Osteoblast (primary cell): ENCODE measurements at places on chromosomes 4 and X.
A peak's percentile ranks its signal among the peaks of the same experiment; 100 is the strongest.

DNA sequence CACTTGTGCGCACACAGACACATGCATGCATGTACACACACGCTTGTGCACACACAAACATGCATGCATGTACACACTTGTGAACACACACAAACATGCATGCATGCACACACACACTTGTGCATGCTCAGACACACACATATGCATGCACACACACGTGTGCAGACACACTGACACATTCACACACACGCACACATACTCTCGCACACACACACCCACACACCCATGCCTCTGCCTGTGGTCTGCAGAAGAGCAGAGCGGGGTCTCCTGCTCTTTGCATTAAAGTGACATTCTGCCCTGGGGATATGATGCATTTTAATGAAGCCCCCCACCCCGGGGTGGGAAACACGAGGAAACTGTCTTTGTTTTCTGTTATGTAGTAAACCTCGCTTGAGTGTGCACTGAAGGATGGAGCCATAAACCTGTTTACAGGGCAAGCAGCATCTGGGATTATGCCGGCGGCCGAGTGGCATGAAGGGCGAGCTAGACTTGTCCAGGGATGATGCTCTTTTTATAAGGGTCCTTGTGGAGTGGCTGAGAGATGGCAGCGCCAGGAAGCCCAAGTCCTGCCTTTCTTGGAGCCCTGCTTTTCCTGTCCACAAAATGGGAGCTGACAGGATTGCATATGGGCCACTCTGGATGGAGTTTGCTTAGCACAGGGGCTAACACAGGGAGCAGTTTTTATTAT is 17.8 kb downstream of the PSAPL1 start:
- DNase-seq = peak; percentile 31

DNA sequence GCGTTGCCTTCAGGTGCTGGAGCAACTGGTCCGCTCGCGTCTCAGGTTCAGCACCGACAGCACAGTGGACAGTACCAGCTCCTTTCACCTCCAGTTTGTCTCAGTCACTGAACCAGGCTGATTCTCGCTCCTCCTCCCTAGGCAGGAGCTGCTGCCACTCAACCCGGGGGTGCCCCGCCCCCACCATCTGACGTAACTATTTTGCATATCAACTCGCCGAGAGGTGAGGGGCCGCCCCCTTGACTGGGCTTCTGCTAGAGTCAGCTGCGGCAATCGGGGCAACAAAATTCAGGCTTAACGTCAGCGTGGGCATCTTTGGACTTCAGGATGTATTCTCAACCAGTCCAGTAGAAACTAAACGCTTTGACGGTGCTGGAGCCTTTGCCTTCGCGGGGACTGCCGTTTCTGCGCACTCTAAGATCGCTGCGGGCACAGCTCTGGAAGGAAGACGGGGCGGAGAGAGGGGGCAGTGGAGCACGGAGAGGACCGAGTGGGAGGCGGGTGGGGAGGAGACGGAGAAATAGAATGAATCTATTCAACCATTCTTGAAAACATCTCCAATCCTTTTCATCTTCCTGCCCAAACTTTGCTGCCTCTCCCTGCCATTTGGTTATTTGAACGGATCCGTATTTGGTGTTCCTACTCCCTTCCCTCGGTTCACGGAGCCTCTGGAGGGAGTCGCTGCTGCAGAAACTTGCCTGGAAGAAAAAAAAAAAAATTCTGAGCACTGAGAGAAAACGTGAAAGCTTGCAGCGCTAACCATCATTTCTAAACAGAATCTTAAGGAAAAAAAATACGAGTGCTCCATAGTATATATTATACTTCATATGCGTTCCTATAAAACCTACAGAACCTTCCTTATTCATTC is at the start of gene FSTL5:
FSTL5 (minus strand) TSS at position 109 of the 868 bp plus-strand sequence. CDS start 52,604 bp downstream, outside the sequence.
- no peak for DNase-seq

DNA sequence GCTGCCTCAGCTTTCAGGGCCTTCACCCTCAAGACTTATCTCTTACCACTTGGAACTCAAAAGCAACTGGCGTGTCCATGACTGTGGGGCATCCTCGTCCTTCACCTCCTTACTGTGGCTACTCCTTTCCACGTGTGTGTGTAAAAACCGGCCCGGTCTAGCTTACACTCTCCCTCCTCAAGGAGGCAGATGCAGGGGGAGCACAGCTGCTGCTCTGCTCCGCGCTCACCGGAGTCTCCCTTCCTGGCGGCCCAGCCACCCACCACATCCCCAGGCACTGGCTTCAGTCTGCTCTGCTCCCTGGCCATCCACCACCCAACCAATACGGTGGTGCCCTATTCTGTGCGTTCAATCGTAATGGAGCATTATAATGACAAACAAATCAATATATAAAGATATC is 8.3 kb downstream of the RNF212 start:
- no peak for DNase-seq

DNA sequence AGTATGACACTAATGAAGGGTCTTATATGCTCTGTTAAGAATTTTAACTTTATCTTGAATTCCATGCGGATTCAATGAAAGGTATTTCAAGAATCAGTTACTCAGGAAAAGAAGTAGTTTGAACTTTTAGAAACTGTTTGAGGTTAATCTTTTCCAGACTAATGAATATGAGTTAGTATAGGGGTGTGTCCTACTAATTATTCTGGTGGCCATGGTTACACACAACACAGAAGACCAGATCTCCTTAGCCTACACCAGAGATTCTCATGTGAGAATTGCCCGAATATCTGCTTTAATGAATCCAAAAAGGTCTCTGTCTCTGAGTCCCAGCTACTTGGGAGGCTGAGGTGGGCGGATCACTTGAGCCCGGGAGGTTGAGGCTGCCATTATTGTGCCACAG is 100.4 kb downstream of the MMRN1 start:
- no peak for DNase-seq

DNA sequence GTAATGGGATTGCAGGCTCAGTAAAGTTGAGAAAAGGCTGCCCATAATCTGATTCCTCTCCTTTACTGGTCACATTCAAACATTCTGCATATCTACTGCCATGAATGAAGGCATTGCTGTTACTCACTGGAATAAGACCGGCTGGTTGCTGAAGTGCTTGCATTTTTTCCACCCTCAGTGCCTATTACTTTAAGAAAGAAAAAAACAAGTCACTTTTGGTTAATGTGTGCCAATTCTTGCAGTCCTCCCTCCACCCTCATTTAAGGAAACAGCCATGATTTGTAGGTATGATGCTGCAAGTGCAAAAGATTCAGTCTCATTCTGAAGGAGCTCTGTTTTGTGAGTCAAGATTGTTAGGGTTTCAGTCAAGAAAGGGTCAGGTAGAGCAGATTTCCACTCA is 94.9 kb downstream of the EMCN start:
- no peak for DNase-seq

- no peak for DNase-seq
Measured at GRCh38 chrX:85221361-85221760, 22.2 kb downstream of the SATL1 start.

DNA sequence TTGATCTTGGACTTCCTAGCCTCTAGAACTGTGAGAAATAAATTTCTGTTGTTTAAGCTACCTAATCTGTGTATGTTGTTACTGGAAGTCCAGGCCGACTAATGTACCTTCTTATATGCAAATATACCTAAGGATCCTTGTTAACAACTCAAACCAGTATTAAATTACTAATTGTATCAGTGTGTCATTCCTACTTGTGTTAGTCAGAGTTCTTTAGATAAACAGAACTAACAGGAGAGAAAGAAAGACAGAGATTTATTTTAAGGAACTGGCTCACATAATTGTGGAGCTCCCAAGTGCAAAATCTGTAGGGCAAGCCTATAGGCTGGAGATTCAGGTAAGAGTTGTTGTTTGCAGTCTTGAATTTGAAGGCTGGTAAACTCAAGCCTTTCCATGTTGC is 120.0 kb downstream of the ADGRL3 start:
- DNase-seq = no peak

GRCh38 chrX:155966876-155967275 is 30.6 kb upstream of the IL9R start:
- peak; percentile 15 for DNase-seq

DNA sequence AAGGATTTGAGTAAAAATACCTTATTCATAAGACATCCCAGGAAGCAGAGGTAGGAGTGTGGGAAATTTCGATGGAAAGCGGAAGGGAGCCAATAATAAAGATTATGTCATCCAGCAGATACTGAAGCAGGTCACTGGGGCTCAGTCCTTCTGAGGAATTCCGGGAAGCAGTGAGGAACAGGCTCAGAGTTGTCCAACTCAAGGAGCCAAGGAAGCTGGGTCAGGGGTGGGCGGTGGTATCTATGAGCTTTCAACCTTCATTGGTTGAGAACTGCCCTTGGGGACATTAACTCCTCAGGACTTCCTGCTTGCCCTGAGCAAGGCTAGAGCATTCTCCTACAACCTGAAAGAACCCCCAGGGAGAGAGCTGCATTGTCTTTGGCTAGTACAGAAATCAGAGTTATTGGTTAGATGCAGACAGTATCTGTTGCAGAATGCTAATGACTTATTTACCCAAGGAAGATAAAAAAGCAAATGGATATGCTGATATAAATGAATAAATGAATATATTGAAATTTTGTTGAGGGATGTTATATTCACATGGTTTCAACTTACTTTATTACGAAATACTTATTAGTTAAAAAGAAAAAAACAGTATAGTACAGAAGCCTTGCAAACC is 68.2 kb downstream of the DMP1 start:
- DNase-seq = no peak

DNA sequence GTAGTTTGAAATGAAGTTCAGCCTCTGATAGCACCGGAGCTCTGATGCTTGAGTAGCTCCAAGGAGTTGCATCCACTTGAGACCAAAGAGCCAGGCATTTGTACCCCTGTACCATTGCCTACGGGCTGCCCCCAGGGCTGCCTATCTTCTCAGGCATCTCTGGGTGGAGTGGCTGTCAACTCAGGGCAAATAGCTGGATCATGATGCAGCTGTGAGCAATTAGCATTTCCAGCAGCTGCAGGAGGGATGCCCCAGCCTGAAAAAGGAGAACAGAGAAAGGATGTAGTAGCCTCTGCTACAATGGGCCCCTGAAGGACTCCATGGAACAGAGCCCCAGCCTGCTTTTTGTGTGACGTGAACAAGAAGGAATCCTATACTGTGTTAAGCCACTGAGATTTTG is 492.6 kb downstream of the BCOR start:
- DNase-seq = no peak

DNA sequence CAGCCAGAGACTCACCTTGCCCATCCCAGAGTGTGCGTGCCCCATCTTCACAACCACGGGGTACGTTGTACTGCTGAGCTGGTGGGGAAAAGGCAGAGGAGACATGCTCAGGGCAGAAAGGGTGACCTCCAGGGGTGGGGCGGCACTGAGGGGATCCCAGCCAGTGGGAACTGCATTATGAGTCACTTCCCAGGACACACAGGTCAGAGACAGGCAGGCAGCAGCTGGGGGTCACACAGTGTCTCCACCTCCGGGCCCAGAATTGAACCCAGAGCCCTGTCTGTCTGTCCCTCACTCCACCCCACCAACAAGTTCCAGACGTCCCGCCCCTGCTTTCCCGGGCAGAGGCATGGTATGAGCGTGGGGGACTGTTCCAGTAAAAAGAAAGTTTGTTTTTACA is 4.8 kb upstream of the TIMP1 start:
- no peak for DNase-seq

DNA sequence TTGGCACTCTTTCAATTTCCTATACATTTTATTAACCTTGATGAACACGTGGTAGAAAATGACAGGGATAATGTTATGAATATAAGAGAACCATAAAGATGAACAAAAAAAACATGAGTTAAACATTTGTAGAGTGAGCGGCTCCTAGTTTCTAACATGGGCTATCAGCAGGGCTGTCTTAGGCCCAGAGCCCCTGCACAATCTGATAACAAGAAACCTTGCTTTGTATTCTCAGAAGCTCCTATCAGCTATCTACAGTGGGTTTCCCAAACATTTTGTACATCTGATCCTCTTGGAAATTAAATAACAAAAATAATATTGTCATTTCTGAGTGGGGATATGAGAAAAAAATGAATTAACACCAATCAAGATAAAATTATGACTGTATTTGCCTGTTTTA is 10.6 kb upstream of the RBPJ start:
- no peak for DNase-seq

DNA sequence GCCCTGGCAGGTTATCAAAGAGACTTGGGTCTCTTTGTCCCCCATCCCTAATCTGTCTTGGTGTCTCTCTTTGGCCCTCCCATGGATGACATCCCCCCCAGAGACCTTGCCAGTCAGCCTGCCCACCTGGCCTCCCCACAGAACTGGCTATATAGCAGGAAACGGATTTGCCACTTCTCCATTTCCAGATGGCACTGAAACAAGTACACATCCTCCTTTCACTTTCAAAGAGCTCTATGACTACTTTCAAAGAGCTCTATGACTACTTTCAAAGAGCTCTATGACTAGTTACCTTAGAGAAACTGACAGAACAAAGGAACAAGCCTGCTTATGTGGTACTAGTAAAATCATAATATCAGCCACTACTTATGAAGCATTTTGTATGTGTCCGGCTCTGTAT is 175.3 kb downstream of the MAML3 start:
- no peak for DNase-seq

- no peak for DNase-seq
Measured at GRCh38 chr4:3107271-3107670, 32.8 kb downstream of the HTT start.

DNA sequence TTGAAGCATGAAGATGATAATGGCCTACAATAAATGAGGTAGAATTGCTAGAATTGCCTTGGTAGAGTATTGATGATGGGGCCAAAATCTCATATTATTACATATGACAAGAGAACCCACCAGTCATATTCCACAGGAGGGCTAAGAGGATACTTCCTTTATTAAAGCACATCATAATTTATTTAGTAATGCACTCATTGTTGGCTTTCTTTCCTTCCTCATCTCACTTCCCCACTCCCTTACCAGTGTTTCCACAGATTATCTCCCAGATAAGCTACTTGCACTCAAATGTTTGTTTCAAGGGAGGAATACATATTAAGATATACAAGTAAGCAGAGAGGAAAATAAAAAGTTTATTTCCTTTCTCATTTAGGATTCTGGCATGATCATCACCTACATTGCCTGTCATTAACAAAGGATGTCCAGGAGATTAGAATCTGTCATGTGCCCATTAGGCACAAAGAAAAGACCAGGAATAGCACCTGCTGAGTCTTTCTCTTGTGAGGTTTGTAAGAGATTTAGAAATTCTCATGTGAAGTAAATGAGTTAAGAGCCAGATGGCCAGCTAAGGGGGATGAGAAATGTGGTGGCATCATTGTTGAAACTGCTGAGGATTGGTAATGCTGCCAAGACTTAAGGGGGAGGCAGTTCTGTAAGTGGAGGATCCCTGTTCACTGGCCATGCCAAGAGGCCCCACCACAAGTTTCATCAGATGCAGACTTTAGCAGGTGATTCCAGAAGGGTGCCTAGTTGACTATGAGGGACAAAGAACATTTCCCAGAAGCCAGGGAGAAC is 52.4 kb upstream of the PRDM8 start:
- no peak for DNase-seq

GRCh38 chr4:37734989-37735388 is 48.8 kb upstream of the RELL1 start:
- no peak for DNase-seq

- DNase-seq = no peak
Measured at GRCh38 chr4:174444390-174444789, 77.9 kb downstream of the HPGD start.

DNA sequence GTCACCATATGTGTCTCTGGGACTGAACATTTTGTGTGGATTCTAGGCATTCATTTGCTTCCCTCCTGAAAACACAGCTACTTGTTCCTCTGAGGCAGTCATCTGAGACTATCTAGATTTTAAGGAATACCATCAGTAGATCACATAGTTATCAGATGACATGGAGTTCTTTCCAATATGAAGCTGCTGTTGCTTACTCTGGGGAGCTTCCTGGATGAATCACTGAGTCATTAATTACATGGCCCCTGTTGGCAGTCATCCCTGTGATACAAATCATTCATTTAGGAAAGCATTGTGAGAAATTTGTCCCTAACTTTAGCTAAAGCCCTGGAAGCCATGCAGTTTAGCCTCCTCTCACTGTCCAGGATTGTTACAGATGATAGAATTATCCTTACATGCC is 98.2 kb upstream of the ARSJ start:
- DNase-seq = peak; percentile 41
